Epithelial cell of esophagus (primary cell): ENCODE measurements at places on chromosomes 2 and 18.
A peak's percentile ranks its signal among the peaks of the same experiment; 100 is the strongest.

- DNase-seq, result no peak
Measured at GRCh38 chr2:162148956-162149355, 3.1 kb downstream of the GCG start.

DNA sequence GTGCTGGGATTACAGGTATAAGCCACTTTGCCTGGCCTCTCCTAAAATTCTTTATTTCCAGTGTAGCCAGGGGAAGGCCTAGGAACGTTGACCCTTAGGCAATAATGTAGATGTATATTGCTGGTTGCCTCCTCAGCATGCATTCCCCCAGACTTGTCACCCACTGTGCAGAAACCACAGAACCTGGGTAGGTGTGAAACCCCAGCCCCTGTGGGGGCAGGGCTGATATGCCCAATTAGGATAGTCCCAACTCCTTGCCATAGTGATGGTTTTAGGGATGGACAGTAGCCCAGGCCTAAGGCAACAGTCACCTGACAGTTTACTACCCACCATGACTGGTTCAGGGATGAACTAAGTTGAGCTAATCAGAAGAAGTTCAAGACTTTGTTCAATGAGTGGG, 57.7 kb downstream of the TMEM247 start:
- no peak for DNase-seq

GRCh38 chr2:4882941-4883340, 809.2 kb upstream of the SOX11 start:
- no peak for DNase-seq

DNA sequence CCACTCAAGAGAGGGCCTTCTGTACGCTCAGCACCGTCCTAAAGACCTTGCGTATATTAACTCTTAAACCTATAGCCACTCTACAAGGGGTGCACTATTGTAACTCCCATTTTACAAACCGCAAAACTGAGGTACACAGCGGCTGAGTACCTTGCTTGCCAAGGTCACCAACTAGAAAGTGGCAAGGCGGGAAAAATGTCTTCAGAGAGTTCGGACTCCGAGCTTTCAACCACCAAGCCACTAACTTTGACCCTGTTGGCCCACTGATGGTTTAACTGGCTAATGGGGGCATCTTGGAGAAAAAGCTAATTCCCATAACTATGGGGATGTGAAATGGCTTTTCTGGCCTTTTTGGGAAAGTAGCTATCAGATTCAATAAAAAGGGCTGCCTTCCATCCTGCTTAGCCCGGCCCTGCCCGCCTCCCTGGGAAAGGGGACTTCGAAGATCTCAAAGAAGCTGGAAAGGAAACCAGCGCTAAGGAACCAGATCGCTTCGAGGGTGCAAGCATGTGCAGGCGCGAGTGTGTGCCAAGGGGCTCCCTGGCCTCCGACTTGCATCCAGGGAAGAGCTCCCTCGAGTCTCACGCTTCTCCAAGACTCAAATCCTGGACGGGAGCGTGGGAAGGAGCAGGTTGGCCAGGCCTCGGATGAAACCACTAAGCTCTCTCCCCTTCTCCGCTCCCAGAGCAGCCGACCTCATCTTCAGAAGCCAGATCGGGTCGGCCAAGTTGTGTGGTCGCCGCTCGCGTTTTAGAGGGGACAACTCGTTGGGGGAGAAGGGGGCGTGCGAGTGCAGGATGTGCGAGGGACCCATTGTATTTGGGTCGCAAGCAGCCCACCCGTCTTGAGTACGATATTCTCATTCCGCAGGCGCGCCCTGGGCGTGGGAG, 2.2 kb upstream of the SP5 start:
- DNase-seq, result no peak

GRCh38 chr2:109058191-109058632, 69.2 kb upstream of the EDAR start:
- no peak for DNase-seq

DNA sequence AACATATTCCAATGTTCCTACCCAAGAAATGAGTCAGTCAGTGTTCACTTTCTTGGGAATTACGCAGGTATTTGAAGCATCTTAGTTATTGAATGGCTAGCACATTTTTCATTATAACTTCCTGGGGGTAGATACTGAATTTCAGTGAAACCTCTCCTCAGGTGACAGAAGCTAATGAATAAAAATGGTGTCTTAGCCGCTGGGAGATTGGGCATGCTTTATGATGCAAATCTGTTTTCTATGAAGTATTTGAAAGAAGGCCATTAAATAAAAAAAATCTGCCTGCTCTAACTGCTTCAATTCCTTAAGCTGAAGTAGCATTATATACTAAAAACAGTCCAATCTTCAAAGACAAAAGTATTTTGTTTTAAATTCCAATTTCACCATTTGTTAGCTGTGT, 132.8 kb upstream of the CYRIA start:
- DNase-seq, result no peak

- DNase-seq, result peak; percentile 6
Measured at GRCh38 chr2:45401431-45401922, 209.6 kb downstream of the SRBD1 start.

- peak; percentile 50 for DNase-seq
Measured at GRCh38 chr18:74498712-74499627, 2.8 kb downstream of the CNDP2 start.

- no peak for DNase-seq
Measured at GRCh38 chr2:157696036-157696435, 67.4 kb upstream of the ACVR1C start.

DNA sequence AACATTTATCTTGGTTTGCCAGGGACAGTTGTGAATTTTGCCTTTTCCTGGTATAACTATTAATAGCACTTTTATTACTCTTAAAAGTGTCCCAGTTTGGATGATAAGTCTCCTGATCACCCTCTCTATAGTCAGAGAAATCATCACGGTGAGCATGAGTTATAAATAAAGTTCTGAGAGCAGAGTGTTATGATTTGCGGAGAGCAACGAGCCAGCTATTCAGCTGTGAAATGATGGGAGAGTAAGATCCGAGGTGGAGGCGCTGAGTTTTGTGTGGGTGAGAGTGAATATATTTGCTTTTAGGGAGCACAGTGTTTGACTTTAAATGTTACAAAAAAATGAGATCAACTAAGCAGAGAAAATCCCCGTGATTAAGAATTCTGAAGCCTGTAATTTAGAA, 179.6 kb downstream of the DSC3 start:
- DNase-seq, result no peak

DNA sequence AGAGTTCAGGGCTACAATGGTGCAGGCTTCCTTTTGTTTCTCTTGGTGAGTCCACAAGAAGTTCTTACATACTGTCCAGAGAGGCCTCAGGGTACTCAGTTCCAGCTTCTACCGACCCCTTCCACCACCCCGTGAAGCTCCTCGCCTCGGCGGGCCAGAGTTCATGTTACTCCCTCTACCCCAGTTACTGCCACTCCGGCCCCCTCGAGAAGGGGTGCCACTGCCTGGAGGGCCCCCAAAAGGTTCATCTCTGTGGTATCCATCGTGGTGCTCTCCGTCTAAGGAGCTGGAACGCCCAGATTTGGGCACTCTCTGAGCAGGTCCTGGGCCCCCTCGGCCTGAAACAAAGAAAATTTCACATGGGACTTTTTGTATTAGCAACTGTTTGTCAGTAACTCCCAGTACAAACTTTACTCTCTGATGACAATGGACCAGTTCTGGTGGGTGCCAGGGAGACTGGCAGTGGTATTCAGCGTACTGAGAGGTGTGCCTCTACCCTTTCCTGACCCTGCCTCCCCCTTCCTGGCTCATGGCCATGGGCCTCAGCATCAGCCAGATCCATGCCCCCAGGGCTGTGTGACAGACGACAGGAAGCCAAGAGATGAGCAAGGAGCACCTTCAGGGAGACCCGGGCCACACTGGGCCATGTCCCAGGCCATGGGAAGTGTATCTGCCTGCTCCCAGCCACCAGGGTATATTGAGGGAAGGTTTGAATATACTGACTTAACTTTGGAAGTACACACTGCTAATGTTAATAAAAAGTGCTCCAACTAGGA, 5.1 kb downstream of the SFT2D3 start:
- no peak for DNase-seq

GRCh38 chr18:27970321-27970720, 206.6 kb downstream of the CDH2 start:
- no peak for DNase-seq

DNA sequence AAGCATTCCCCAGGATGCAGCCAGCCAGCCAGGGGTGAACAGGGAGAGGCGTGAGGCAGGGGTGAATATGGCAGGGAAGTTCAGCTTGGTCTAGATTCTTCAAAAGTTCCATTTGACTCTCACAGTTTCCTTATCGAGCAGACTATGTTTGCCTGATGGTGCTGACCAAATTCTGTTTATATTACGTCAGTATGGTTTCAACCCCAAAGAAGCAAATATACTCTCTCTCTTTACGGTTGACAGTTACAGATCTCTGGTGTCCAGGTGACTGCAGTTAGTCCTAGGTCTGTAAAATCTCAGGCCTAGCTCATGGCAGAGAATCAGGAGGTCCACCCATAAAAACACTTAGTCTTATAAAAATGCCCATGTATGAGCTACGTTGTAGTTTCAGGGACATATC, 38.3 kb upstream of the DNMT3A start:
- no peak for DNase-seq
